ENCODE measurements at places on chromosomes 7 and 10.

GRCh38 chr10:33112831-33113455, 154.9 kb upstream of the ITGB1 start:
- DNase-seq, result no peak

DNA sequence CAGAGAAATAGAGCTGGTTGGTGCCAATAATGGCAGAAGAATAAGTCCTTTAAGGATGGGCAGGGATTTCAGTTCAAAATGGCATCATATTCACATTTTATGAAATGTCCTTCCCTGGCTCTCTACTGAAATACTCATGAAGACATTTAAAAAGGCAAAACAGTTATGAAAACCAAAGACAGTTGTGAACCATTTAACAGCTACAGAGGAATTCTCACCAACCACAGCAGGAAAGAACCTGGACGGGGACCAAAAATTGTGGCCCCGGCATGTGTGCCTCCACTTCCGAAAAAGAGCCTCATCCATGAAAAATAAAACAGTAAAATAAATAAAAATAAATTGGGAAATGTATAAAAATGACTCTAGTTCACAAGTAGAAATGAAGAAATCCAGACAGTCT, 539.5 kb downstream of the SUGCT start:
- no peak for DNase-seq

DNA sequence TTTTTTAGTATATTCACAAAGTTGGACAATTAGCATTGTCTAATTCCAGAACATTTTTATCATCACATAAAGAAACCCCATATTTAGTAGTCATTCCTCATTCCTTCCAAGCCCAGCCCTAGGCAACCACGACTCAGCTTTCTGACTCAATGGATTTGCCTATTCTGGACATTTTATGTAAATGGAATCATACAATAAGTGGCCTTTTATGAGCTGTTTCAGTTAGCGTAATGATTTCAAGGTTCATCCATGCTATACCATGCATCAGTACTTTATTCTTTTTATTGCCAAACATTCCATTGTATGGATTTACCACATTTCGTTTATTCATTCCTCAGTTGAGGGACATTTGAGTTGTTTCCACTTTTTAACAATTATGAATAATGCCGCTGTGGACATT, 249.2 kb downstream of the DYNC1I1 start:
- DNase-seq, result no peak

DNA sequence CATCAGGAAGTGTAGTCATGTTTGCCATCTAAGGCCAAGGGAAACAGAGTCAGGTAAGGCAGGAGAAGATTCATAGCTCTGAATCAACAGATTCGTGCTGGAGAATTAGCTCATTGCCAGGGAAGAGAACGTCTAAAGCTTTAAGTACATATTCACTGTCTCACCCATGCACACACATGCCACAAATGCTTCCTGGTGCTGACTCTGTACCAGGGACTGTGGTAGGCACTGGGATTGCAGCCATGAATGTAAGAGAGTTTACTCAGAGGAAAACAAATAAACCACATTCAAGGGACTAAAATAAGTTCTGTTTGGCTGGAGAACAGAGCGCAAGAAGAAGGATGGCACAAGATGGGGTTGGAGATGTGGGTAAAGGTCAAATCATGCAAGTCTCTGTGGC, 89.8 kb upstream of the HPS1 start:
- no peak for DNase-seq

GRCh38 chr10:99382176-99382575, 48.2 kb downstream of the GOT1 start:
- DNase-seq, result no peak

DNA sequence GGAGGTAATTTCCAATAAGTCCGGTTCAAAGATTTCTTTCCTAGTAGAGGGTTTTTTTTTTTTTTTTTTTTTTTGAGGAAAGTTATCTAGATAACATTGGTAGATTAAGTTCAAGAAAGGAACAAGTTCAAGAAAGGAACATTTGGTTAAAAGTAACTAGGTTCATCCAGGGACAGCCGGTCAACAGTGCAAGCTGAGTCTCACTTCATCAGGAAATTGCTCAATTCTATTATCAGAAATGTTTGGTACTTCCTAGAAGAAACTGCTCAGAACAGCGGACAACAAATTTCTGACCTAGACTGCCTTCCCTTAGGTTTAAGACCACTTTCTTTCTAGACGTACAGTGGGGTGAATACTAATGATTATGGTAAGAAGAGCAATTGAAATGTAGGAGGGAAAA, 3.7 kb upstream of the IL2RA start:
- no peak for DNase-seq

DNA sequence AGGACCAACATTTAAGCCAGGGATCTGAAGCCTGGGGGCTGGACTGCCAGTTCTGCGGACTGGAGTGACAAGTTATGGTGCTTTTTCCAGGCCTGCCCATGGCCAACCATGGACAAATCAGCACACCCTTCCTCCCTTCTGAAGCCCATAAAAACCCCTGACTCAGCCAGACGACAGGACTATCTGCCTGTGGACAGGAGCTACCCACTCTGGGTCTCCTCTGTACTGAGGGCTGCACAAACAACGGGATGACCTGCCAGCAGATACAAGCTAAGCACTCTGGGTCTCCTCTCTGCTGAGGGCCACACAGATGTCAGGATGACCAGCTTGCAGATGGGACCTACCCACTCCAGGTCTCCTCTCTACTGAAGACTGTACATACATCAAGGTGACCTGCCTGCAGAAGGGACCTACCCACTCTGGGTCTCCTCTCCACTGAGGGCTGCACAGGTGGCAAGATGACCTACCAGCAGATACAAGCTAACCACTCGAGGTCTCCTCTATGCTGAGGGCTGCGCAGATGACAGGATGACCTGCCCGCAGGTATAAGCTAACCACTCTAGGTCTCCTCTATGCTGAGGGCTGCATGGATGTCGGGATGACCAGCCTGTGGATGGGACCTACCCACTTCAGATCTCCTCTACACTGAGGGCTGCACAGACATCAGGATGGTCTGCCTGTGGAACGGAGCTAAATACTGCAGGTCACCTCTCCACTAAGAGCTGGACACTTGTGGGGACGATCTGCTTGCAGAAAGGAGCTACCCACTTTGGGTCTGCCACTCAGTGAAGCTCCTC, 110.1 kb upstream of the GPR22 start:
- DNase-seq, result no peak

DNA sequence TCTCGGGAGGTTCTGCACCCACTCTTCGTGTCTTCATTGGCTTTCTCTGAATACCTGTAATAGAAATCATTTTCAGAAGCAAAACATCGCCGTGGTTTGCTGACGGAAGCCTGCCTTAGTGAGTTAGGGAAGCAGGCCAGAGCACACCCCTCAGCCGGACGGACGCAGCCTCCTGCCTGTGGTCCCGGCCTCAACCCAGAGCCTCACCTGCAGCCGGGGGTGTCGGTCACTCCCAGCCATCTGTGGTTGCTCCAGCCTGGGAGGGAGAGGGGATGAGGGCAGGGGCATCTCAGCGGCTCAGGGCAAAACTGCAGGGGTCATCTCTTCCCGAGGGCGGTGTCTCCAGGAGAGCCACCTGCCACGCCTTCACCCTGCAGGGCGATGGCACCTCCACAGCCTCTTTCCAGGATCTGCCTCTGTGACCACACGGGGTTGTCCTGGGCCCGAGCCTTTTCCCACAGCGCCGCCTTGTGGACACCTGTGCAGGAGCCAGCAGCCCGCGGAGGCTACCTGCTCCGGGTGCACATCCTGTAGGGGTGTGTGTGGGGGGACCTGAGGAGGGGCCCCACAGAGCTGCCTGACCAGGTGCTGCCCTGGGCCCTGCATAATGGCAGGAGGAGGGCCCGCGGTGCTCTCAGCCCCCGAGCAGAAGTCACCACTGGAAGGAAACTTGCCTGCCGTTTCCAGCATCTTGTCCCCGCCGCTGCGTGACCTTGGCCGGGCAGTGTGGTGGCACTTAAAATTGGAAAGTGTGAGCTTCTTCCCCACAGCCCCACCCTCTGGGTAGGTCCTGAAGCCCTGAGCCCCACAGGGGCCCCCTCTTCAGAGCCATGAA, 21.6 kb upstream of the AP5Z1 start:
- peak; percentile 66 for DNase-seq

GRCh38 chr10:95187617-95188016, 6.4 kb upstream of the ACSM6 start:
- no peak for DNase-seq

- no peak for DNase-seq
Measured at GRCh38 chr7:30072735-30073134, 44.5 kb downstream of the PLEKHA8 start.

GRCh38 chr10:78703593-78703992, 365.2 kb upstream of the ZMIZ1 start:
- DNase-seq, result no peak

DNA sequence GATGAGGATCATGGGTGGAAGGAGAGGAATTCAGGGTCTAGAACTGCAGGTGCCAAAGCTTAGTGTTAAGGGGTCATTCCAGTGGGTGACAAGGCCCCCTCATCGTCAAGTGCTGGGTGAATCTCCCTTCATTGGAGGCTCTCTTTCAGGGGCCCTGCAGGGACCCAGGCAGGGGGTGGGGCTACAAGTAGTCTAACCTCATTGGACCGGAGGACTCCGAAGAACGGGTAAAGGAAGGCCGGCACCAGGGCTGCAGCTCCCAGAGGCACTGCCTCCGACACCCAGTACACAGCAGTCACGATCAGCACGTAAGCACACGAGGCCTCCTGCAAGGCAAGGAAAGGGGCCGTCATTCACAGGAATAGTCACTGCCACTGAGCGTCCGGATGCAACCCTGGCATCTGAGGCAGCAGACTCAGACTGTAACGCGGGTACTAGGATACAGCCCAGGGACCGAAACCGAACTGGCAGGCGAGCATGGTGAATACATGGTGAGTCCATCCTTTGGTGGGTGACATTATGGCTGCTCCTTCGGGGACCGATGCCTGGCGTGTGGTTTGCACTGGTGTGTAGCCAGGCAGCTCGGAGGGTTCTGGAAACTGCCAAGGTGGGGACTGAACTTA, 6.7 kb downstream of the SLC13A4 start:
- DNase-seq, result no peak

GRCh38 chr7:38481401-38481800, 149.8 kb downstream of the AMPH start:
- no peak for DNase-seq

DNA sequence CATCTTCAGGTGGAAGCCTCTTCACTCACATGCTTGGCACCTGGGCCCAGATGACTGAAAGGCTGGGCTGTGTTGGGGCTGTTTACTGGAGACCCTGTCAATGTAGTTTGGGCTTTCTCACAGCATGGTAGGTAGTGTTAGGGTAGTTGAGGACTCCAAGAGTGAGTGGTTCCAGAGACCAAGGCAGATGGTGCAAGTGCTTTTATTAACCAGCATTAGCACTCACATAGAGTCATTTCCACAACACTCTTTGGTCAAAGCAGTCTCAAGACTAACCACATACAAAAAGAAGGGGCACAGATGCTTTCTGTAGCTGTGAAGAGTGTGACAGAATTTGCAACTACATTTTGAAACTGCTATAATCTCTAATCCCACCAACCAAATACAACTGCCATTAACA, 135.0 kb downstream of the RTKN2 start:
- no peak for DNase-seq

DNA sequence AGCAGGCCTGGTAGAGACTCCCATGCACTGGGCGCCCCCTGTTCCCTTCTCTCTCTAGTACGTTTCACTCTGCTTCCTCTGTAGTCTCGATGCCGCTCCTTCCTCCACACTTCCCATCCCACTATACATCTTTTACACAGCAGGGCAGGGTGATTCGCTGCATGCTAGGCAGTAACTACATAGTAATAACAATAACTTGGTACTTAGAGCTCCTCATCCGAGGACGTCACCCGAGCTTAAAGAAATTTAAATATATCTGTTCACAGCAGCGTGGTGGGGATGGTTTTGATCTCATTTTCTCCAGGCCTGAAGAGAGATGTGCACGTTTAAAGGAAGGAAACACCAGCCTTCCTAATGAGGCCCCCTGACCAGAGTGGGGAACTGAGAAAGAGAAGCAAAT, 276.9 kb downstream of the SKAP2 start:
- no peak for DNase-seq

Measured in head of caudate nucleus (tissue), 42 donors.